ENCODE measurements at places on chromosomes 1 and 21.

DNA sequence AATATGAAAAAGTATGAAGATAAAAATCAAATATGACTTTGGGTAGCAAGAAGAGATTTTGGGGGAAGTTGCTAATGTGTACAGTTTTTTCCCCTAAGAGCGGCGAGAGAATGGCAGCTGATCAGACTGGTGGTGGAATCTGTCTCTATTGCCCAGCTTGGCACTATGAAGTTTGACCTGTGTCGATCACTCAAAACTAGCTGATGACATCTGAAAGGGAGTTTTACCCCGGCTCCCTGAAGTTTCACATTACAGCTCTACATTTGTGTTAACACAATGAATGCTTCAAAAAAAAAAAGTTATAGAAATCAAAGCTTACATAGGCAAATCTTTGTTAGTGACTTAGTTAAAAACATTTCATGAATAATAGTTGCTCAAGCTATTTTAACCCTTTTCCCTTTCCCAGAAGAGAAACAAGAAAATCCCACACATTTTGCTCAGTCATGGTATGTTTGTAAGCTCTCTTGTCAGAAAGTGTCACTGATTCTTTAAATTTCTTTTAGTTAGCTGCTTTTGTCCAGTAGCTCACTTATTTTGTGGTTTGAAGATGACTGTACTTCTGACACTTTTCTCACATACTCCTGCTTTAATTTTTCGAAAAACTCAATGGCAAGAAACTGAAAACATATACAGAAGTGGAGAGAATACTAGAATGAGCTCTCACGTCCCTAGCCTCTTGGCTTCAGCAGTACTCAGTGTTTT is 41.3 kb downstream of the DYRK1A start:
- no peak overlapping the region for H3K4me3 ChIP-seq
- H3K36me3 ChIP-seq = peaks cover 23% of the 10 kb centered on the region
- no peak for DNase-seq
- H3K27me3 ChIP-seq = no peaks in the 10 kb centered on the region
- H3K4me1 ChIP-seq = peaks cover 63% of the 10 kb centered on the region

DNA sequence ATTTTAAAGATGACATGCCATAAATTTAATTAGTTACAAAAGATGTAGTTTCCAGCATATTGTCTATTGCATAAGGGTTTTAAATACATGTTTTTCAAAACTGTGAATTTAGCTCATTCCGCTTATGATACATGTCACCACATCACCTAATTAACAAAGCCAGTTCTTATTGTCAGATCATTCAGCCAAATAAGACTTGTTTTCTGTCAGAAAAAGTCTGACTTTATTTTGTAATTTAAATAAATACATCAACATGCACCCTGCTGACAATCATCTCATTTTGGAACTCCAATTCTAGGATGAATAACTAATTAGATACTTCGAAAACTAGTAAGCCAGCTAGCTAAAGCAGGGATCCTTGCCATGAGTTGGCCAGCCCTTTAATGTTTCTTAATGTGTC is 110.9 kb upstream of the APP start:
- H3K36me3 ChIP-seq = no peaks in the 10 kb centered on the region
- no peak overlapping the region for H3K4me3 ChIP-seq
- H3K27me3 ChIP-seq = no peaks in the 10 kb centered on the region
- no peaks in the 10 kb centered on the region for H3K4me1 ChIP-seq
- no peak overlapping the region for H3K27ac ChIP-seq
- DNase-seq = no peak

GRCh38 chr1:223022641-223023473 is 120.2 kb downstream of the TLR5 start:
- no peak overlapping the region for H3K4me3 ChIP-seq
- no peaks in the 10 kb centered on the region for H3K4me1 ChIP-seq
- H3K27me3 ChIP-seq = no peaks in the 10 kb centered on the region
- H3K36me3 ChIP-seq = no peaks in the 10 kb centered on the region
- H3K27ac ChIP-seq = no peak overlapping the region
- DNase-seq = no peak

- peak overlapping the region; percentile 39 for H3K27ac ChIP-seq
- H3K4me1 ChIP-seq = peaks cover 30% of the 10 kb centered on the region
- DNase-seq = no peak
Measured at GRCh38 chr1:35287807-35288640, 19.5 kb downstream of the ZMYM4 start.

DNA sequence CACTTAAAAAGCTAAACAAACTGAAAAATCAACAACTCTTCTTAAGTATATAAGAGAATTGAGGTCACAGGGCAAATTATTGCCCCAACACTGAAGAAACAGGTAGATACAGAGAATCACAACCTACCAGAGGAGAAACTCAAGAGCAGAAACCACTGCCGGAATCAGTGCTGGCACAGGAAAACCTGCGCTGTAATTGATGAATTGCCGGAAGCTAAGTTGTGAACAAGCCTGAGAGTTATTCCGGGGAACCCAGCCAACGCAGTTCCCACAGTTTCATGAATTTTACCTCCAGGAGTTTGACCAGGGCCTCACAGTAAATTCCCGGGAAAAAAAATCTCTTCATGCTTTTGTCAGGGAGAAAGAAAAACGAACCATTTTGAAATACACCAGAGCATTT is 657.1 kb upstream of the BRINP3 start:
- no peaks in the 10 kb centered on the region for H3K27me3 ChIP-seq
- DNase-seq = no peak
- no peak overlapping the region for H3K27ac ChIP-seq
- no peak overlapping the region for H3K4me3 ChIP-seq
- no peaks in the 10 kb centered on the region for H3K36me3 ChIP-seq

DNA sequence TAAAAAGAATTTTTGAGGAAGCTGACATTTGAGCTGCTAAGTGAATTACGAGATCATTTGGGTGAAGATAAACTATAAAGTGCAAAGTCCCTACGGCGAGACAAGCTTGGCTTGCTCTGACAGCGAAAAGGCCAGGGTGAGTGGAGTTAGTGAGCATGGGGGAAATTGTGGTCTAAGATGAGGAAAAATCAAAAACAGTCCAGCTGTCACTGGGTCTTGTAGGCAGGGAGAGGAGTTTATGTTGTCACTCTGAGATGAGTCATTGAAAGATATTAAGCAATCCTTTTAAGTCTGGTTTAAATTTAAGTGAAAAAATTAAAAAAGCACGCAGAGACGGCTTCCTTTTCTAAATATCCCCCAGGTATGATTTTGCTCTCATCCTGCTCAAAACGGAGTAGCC is 601.9 kb downstream of the MRPL39 start:
- no peak overlapping the region for H3K27ac ChIP-seq
- no peaks in the 10 kb centered on the region for H3K27me3 ChIP-seq
- no peak overlapping the region for H3K4me3 ChIP-seq
- no peaks in the 10 kb centered on the region for H3K4me1 ChIP-seq
- DNase-seq = no peak
- no peaks in the 10 kb centered on the region for H3K36me3 ChIP-seq

DNA sequence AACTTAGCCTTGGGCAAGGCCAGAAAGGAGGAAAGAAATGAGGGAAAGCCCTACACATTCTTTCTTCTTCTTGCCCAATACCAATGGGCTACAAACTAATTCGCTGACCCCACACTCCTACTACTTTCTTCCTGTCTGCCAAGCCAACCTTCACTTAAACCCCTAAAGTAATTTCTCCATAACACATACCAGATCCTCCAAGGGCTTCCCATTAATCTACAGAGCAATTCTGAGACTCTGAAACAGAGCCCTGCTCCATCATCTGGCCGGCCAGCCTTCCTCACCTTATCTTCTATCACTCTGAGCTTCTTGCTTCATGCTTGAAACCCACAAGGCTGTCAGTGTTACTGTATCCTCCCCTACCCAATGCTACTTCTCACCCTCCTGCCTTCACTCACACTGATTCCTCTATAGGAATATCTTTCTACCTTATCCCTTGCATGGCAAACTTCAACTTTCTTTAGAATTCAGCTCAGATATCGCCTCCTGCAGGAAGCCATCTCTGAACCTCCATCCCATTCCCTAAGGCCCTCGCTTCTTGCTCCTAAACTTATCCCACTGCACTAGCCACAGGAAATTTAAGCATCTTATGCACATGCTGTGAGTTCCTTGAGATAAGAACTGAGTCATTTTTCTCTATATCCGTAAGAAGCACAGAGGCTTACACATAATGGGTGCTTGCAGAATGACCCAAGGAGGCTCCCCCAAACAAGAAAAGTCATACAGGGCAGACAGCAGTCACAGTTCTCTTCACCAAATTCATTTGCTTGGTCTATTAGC is 81.9 kb downstream of the JAK1 start:
- no peak overlapping the region for H3K27ac ChIP-seq
- peaks cover 25% of the 10 kb centered on the region for H3K4me1 ChIP-seq
- no peak for DNase-seq
- H3K36me3 ChIP-seq = peaks cover 34% of the 10 kb centered on the region
- no peak overlapping the region for H3K4me3 ChIP-seq

DNA sequence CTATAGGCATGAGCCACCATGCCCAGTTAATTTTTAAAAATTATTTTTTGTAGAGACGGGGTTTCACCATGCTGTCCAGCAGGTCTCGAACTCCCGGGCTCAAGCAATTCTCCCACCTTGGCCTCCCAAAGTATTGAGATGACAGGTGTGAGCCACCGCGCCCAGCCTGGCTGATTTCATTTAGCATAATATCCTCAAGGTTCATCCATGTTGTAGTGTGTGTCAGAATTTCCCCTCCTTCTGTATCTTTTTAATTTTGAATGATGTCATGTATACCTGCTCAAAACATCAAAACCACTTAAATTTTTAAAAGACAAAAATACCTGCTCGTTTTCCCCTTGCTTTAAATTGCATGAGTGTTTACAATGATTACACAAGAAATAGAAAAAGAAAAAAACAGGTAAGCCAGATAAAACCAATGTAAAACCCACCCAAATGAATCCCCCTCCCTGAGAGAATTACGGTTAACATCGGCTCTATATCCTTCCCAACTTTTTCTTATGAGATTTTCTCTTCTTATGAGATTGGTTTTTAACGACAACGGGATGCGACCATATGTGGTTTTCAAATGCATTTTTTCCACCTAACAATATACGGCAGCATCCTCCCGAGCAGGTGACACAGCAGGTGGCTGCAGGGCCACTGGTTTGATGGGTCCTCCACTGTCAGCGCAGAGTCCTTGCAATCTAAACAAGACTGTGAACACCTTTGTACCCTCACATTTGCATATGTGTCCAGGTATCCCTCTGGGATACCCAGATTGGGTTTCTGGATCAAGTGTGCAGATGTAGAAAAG is 22.1 kb downstream of the IFFO2 start:
- H3K4me3 ChIP-seq = no peak overlapping the region
- H3K36me3 ChIP-seq = no peaks in the 10 kb centered on the region
- H3K4me1 ChIP-seq = peaks cover 61% of the 10 kb centered on the region
- H3K27ac ChIP-seq = no peak overlapping the region

DNA sequence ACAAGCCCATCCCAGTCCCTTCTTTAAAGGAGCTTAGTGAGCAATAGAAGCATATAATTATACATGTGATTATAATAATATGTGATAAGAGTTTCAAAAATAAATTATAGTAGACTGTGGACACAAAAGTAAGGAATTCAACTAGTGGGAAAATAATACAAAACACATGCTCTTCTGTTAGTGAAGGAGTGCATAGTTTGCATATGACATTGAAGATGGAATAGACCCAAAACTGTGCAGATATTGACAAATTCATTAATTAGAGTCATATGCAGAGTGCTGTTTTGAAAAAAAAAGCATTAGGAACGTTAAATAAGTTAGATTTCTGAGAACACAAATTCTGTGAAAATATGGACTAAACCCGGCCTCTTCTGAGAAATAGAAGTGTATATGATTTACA is 278.8 kb downstream of the ASTN1 start:
- no peaks in the 10 kb centered on the region for H3K27me3 ChIP-seq
- no peak for DNase-seq
- no peak overlapping the region for H3K4me3 ChIP-seq
- H3K4me1 ChIP-seq = no peaks in the 10 kb centered on the region
- no peaks in the 10 kb centered on the region for H3K36me3 ChIP-seq

DNA sequence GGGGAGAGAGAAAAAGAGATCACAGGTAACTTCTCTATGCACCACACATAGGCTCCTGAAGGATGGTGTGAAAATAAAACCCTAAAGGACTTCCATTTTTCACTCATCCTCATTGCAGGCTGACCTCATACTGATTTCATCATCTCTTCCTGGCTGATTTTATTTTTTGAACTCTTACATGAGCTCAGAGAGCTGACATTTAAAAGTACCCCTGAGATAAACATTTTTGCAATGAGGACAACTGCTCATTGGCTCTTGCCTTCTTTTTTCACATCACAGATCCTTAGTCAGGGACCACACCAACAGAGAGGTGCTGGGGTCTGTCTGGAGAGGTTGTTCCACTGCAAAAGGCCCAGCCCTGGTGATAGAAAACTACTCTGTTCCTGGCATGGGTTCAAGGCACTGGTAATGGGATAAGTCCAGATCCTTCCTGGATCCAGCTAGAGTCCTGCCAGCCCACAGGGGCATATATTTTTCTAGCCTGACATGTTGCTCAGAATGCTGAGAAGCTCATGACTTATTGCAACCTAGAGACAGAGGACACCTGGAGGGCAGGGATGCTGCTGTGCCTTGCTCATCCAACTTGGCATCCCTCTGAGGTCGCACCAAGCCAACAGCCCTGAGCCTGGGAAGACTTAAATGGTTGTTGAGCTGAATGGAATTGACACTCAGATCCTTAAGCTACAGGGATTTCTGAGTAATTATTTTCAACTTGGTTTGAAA is 360.0 kb downstream of the HHAT start:
- H3K4me3 ChIP-seq = no peak overlapping the region
- DNase-seq = no peak
- no peaks in the 10 kb centered on the region for H3K36me3 ChIP-seq
- H3K27me3 ChIP-seq = peaks cover 11% of the 10 kb centered on the region
- no peak overlapping the region for H3K27ac ChIP-seq

GRCh38 chr1:37234941-37235418 is 200.7 kb upstream of the GRIK3 start:
- no peak overlapping the region for H3K27ac ChIP-seq
- no peak for DNase-seq
- peaks cover 15% of the 10 kb centered on the region for H3K27me3 ChIP-seq
- H3K36me3 ChIP-seq = no peaks in the 10 kb centered on the region

- no peak overlapping the region for H3K4me3 ChIP-seq
- H3K27me3 ChIP-seq = peaks cover 2% of the 10 kb centered on the region
- no peaks in the 10 kb centered on the region for H3K4me1 ChIP-seq
- no peak overlapping the region for H3K27ac ChIP-seq
- no peaks in the 10 kb centered on the region for H3K36me3 ChIP-seq
- no peak for DNase-seq
Measured at GRCh38 chr1:93468662-93469061, 20.7 kb downstream of the FNBP1L start.
